Activated T-cell treated with anti-CD3 and anti-CD28 coated beads for 24 hours (primary cell): ENCODE measurements at places on chromosomes 13 and 19.

DNA sequence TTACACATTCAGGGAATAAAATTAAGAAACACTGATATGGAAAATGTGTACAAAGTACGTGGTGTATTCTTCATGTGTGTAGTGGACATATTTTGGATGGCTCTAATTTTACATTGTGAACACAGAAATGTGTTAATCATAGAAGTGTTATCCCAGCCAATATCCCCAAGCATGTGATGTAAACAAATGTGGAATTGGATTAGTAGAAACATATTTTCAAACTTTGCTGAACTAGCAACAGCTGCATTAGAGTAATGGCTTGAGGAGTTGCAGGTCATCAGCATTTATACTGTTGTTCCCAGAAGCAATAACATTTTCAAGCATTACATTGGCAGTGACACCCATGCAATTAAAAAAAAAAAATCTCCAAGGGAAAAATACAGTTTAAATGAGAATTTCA lies 600.6 kb downstream of the SLITRK1 start:
- no peak for DNase-seq

DNA sequence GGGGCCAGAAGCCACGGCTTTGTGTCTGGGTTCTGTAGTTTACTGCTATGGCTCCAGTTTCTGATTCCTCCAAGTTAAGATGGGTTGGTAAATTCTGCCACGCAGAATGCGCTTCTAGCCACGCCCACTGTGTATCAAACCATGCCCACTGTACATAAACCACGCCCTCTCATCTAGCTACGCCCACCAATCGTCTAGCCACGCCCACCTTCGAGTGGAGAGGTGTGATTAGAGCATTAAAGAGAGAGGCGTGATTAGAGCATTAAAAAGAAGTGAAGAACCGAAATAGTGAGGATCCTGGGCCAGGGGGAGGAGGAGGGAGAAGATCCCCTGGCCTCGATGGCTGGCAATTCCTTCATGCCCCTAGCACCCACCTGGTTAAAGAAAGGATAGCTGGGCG lies 43.7 kb upstream of the ADGRE5 start:
- DNase-seq: no peak

DNA sequence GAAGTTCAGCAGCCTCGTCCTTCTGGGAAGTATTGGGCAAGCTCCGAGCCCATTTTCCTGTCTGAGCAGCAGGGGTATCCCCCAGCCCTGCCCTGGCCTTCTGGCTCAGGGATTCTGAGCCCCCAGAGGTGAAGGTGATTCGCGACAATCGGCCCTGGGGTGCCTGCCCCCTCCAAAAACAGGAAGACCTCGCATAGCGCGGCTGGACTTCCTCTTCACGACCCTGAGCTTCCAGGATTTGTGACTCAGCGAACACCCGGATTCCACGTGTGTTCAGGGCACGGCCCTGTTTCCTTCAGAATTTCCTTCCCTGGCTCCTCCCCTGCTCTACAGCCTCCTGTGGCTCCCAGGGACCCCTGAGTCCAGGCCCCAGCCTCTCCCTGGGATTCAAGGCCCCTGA lies at the start of gene SEMA6B:
TSS of gene SEMA6B (minus strand) at position 116 of the 400 bp plus-strand sequence. CDS start 1,227 bp downstream, outside the sequence.
- DNase-seq: no peak

DNA sequence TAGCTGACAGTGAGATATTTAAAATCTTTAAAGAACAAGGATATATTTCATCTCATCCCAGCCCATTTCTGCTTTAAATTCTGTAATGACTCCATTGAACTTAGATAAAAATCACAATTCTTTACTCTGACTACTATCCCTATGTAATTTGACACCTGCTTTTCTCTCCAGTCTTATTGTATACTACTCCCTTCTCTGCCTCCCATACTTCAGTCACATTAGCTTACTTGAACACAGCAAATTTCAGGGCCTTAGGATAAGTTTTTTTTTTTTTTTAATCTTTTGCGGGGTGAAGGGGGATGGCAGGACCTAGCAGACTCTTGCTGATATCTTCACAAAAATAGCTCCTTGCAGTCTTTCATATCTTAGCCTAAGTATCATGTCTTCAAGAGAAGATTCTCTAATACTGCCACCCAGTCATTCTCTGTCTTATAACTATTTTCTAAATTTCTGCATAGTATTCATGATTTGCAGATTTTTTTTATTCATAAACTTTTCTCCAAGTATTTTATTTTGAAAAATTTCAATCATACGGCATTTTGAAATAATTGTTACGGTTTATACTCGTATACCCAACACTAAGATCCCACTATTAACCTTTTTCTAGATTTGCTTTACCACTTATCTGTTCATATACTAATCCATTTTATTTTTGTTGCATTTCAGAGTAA lies 151.4 kb downstream of the PCCA start:
- no peak for DNase-seq

- DNase-seq: no peak
Measured at GRCh38 chr19:33437393-33437820, 63.9 kb downstream of the CEBPG start.

DNA sequence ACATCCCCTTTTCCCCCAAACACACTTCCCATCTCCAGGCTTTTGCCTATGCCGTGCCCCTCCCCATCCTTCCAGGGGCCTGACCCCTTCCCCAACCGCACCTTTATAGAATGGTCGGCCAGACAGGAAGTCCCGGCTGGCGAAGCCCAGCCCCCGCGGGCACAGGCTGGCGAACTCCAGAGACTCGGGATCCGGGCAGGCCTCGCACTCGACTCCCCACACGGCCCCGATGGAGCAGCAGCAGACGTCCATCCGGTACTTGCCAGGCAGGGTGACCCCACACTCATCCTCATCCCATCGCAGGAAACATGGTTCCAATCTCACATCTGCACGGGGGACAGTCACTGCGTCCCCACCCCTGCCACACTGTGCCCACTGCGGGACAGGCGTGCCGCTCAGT lies 25.7 kb downstream of the FBN3 start:
- no peak for DNase-seq

- DNase-seq: no peak
Measured at GRCh38 chr13:88360761-88361160, 689.6 kb downstream of the SLITRK5 start.

DNA sequence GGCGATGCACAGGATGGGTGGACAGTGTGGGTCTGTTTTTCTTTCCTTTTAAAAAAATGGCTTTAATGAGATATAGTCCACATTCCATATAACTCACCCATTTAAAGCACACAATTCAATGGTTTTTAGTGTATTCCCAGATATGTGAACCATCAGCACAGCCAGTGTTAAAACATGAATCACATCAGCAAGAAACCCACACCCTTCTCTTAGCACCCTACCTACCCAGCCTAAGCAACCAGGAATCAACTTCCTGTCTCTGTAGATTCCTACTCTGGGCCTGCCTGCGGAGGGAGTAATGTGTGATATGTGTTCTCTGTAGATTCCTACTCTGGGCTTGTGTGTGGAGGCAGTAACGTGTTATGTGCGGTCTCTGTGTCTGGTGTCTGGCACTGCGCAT lies 11.9 kb downstream of the TMEM255B start:
- no peak for DNase-seq

GRCh38 chr19:34241513-34242337 lies 12.6 kb upstream of the GARRE1 start:
- no peak for DNase-seq

DNA sequence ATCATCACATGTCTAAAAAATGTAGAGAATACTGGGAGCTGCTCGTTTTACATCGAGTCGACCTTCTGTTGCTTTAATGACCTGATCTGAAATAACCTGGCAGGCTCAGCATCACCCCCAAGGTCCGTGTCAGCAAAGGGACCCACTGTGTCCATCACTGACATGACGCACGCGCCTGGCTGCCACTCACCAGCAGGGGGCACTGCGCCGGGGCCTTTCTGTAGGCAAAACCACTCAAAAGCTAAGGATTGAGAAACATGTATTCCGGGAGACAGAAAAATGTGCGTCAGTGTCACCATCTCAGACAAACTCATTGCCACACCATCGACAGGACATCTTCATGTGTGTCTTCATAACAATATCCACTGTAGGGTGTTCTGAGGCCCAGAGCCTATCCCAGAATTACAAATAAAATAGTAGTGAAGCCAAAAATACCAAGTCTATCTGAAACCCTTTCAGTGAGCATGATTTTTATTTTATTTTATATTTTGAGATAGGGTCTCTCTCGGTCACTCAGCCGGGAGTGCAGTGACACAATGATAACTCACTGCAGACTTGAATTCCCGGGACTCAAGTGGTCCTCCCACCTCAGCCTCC lies 130.3 kb upstream of the LSM14A start:
- peak; percentile 61 for DNase-seq

GRCh38 chr13:30752201-30752797 lies 17.0 kb downstream of the ALOX5AP start:
- no peak for DNase-seq

DNA sequence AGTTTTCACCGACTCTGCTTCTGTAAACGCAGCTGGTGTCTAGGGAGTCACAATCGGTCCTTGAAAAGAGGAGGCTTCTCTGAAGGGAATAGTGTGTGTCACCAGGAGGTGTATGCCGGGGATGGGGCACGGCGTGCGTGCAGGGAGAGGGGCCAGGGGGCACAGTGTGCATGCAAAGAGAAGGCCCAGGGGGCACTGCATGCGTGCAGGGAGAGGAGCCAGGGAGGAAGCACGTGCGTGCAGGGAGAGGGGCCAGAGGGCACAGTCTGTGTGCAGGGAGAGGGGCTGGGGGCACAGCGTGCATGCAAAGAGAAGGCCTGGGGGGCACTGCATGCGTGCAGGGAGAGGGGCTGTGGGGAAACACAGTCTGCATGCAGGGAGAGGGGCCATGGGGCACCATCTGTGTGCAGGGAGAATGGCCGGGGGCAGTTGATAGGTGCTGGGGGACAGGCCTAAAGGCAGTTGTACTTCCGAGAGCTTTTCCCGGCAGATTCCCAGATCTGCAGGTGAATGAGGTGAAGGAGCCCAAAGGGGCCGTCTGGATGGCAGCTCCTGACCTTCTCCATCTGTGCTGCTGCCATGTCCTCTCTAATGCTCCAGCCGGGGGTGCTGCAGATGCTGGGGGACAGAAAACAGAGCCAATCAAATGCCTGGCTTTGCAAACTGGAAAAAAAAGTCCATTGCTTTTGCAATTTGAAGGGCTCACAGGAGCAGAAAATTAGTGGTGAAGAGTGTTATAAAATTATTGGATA lies 36.4 kb downstream of the ATP11A start:
- DNase-seq: no peak

- DNase-seq: no peak
Measured at GRCh38 chr13:43596924-43597598, 189.7 kb downstream of the ENOX1 start.

DNA sequence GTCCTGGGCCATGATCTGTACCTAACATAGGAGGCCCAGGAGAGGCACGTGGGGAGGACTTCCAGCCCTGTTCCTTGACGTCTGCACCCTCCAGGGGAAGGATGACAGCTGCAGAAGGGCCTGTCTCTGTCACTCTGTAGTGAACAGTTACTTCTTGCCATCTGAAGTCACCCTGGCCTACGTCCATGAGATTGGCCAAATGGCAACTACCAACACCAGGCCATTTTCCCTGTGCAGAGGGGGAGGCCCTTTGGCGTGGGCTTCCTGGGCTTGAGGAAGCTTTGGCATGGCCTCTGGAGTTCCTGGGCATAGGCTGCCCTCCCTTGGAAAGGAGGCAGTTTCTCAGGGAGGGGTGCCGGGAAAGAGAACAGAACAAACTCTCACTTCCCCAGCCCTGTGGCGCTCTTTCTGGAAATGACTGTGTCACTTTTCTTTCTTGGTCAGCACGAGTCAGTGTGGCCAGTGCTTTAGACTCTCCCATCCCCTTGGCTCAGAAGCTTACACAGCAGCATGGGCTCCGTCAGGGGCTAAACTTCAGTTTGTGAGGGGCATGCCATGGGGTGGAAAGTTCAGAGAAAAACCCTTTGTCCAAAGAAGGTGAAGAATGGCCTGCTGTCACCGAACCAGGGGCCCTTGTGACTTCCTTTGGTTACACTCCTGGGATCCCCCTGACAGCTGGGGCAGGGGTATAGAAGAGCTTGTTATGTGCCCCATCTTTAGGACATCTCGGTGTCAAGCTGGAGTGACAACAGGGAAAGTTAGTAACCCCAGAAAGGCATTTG lies 5.3 kb downstream of the CARM1 start:
- no peak for DNase-seq

GRCh38 chr19:10262771-10263170 lies 8.1 kb upstream of the ICAM1 start:
- no peak for DNase-seq

GRCh38 chr19:17243830-17244617 lies 1.7 kb downstream of the NR2F6 start:
- no peak for DNase-seq

- no peak for DNase-seq
Measured at GRCh38 chr19:12695096-12695495, 1.3 kb downstream of the FBXW9 start.

DNA sequence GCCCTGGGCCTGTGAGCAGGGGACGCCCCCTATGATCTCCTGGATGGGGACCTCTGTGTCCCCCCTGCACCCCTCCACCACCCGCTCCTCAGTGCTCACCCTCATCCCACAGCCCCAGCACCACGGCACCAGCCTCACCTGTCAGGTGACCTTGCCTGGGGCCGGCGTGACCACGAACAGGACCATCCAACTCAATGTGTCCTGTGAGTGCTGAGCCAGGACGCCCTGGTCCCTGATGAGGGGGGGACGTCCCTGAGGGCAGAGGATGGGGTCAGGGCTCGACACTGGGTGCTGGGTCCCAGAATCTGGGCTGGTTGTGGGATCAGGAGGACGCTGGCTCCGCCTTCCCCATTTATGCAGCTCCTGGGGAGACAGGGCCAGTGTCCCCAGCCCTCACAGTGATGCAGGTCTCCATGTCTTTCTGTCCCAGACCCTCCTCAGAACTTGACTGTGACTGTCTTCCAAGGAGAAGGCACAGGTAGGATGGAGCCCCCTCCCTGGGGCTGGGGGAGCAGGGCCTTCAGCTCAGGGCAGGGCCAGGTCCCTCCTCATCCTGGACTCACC lies 2.5 kb downstream of the SIGLEC7 start:
- no peak for DNase-seq

DNA sequence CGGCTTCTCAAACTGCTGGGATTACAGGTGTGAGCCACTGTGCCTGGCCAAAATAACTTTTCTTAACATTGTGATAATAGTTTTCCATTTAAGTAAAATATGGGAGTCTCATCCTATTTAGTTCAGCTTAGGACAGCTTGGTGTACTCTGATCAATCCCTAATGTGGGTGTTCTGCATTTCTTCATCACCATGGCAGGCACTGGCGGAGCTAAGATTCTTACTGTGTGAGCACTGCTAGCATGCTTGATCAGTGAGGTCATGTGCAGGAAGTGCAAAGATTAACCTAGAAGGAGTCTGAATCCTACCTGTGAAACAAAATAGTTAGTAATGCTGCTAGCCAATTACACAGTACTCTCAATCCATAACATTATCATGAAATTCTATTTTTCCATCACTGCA lies 1684.2 kb upstream of the SLC10A2 start:
- no peak for DNase-seq
